ENCODE measurements at places on chromosomes 12 and 14. TPM values are rescaled to one million over a fixed set of nuclear protein-coding genes. Genes with fewer than 3 reads are reported as not detected.

- no peak for DNase-seq
Measured at GRCh38 chr12:10189653-10190052, 10.8 kb downstream of the TMEM52B start.

GRCh38 chr12:25617991-25618390, 64.9 kb upstream of the LMNTD1 start:
- no peak for DNase-seq

- peak; percentile 9 for DNase-seq
Measured at GRCh38 chr12:76029982-76030340, 1.6 kb downstream of the PHLDA1 start.

GRCh38 chr12:107894589-107894988, 120.1 kb downstream of the ASCL4 start:
- no peak for DNase-seq

- DNase-seq = no peak
Measured at GRCh38 chr14:89566644-89567415, 149.8 kb upstream of the FOXN3 start.

GRCh38 chr12:19189522-19189921, 60.0 kb downstream of the PLEKHA5 start:
- no peak for DNase-seq

ITGB7 gene
- 725 TPM for total RNA-seq

MORN3 gene
- 9.6 TPM for total RNA-seq
